ENCODE measurements at places on chromosomes 2 and 18. TPM values are rescaled to one million over a fixed set of nuclear protein-coding genes. Genes with fewer than 3 reads are reported as not detected.

GRCh38 chr18:9792565-9793245 is 84.6 kb downstream of the RAB31 start:
- DNase-seq: peak; percentile 24

DNA sequence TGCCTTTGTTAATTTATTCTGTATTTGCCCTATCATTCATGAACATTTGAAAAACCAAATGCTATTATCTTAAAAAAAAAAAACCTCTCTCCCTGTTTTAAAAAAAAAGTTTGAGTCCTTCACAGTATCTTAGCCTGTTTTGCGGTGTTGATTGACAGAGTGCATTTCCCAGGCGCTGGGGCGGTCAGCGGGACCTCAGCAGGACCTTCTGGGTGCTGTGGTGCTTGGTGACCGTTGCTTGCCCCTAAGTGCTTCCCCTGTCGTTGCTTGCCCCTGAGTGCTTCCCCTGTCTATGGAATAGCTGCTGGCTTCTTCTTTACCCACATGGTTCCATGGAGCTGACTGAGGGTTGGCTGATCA is 12.1 kb downstream of the ATP6V1C2 start:
- no peak for DNase-seq

Gene DLGAP1
- total RNA-seq: 0.95 TPM

Gene TACR1
- total RNA-seq: 0.34 TPM

DNA sequence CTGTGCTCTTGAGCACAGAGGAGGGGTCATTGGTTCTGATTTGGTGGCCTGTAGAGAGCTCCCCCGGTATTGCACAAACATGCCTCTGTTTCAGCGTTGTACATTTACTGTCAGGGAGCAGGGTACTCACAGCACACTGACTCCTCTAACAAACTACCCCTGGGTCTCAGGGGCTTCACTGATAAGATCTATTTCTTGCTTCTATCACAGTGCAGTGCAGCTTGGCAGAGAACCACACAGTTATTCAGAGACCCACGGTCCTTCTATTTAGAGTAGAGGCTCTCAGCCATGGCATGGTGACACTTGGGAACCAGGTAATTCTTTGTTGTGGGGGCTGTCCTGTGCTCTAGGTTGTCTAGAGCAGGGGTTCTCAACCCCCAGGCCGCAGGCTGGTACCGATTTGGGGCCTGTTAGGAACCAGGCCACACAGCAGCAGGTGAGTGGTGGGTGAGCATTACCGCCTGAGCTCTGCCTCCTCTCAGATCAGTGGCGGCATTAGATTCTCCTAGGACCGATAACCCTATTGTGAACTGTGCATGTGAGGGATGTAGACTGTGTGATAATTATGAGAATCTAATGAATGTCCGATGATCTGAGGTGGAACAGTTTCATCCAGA is 133.4 kb upstream of the MYCN start:
- no peak for DNase-seq

Gene HAUS1
- 16.2 TPM for total RNA-seq

DNA sequence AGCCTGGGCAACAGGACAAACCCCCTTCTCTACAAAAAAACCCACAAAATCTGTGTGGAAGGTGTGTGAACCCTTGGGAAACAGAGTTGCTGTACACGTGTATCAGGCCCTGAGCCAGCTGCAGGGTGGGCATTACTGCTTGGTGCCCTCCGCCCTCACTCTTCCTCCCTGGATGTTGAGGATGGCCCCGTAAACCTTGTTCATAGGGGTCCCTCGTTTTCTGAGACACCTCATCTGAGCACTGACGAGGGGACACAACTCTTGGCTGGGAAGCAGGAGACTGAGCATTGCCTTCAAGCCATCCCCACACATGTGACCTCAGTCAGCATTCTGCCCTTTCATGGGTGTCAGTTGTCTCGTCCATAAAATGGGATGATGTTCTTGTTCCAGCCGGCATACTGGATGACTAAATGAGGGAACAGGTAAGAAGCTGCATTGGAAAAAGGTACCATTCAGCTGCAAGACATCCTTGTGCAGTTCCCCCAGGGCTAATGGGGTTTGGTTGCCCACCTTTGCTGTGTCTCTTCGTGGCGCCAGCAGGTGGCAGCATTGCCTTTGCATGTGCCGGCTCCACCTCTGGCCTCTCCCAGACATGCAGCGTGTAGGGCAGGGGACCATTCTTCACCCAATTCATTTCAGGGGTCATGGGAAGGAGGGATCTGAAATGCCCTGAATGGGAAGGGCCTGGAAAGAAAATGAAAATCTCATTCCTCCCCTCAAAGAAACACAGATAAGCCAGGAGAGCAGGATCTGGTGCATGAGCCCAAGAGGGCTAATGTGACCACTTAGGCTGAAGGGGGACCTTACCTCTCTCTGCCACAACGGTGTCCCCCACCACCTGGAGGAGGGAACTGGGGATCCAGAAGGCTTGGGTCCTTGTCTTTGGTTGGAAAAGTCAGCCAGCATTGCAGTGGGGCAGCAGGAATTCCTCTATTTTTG is 36.4 kb upstream of the HAAO start:
- DNase-seq: peak; percentile 74

Gene CFAP53
- 0.24 TPM for total RNA-seq

- no peak for DNase-seq
Measured at GRCh38 chr2:55719852-55720251, 26.2 kb upstream of the PNPT1 start.

GRCh38 chr2:109124982-109125592 is 3.9 kb upstream of the SH3RF3 start:
- no peak for DNase-seq

DNA sequence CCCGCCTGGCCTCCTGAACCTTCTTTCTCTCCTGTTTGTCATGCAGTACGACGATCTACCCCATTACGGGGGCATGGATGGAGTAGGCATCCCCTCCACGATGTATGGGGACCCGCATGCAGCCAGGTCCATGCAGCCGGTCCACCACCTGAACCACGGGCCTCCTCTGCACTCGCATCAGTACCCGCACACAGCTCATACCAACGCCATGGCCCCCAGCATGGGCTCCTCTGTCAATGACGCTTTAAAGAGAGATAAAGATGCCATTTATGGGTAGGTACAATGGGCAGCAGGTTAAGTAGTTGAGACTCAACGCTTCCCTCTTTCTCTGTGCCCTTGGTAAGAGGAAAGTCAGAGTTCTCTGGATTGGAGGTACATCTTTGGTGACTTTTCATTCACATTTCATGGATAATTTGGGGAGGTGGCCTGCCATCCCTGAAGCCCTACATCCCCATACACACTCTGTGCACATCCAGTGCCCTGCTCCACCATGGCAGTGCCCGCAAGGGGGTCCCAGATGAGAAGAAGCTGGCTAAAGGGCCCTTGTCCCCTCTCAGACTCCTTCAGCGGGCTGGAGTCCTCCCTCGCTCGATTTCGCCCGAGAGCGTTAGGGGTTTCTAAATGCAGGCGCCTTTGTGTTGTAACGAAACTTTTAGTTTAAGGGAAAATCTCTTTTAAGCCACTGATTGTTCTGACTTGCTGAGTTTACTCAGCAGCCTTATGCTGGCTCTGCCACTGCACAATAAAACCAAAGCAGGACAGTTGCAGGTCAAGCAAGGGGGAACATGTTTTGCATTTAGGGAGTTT is 3.0 kb downstream of the MEIS1 start:
- DNase-seq: no peak

Gene THUMPD2
- 7.9 TPM for total RNA-seq

Gene SRD5A2
- not detected for total RNA-seq

Gene KIAA2012
- total RNA-seq: 0.11 TPM

- DNase-seq: peak; percentile 32
Measured at GRCh38 chr2:233544200-233544610, 22.4 kb downstream of the USP40 start.

- DNase-seq: no peak
Measured at GRCh38 chr18:73908323-73908722, 239.3 kb downstream of the FBXO15 start.

GRCh38 chr2:221431477-221431876 is 140.6 kb downstream of the EPHA4 start:
- no peak for DNase-seq

DNA sequence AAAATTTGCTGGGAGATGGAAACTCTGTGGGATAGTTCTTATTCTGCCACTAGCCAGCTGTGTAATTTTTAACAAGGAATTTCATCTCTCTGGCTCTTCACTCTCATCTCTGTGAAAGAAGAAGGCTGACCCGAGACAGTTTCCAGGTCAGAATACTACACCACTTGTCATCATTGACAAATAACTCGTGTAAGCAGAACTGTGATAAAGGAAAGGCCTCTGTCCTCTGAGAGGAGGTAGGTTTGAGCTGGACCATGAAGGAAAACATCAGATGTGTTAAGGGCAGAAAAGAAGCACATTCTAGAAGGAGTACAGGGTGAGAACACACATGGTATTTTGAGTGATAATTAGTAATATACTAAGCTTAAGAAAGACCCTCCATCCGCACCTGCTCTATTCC is 211.4 kb upstream of the DDX18 start:
- no peak for DNase-seq

DNA sequence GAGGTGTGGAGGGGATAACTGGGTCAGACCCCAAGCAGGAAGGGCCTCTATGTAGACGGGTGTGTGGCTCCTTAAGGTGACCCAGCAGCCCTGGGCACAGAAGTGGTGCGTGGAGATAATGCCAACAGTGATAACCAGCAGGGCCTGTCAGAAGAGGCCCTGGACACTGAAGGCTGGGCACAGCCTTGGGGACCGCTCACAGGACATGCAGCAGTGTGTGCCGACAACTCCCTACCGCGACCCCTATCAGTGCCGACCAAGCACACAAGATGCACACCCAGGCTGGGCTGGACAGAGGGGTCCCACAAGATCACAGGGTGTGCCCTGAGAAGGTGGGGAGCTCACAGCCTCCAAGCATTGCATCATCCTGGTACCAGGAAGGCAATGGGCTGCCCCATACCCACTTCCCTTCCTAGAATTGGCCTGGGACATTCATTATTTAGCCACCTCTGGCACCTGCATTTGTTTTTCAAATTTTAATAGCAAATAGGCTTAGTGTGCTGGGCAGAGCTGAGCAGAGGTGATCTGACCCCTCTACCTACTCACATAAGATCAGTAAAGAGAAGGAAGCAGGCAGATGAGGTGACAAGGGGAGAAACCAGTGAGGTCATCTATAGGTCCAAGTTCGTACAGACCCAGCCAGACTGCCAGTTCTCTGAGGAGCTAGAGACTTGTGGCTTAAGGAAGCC is 55.2 kb downstream of the BCL11A start:
- no peak for DNase-seq

GRCh38 chr2:189233527-189233926 is 54.0 kb upstream of the COL5A2 start:
- no peak for DNase-seq

Gene SCYGR2
- total RNA-seq: not detected

GRCh38 chr18:49898421-49898820 is 85.1 kb upstream of the ACAA2 start:
- DNase-seq: peak; percentile 68

DNA sequence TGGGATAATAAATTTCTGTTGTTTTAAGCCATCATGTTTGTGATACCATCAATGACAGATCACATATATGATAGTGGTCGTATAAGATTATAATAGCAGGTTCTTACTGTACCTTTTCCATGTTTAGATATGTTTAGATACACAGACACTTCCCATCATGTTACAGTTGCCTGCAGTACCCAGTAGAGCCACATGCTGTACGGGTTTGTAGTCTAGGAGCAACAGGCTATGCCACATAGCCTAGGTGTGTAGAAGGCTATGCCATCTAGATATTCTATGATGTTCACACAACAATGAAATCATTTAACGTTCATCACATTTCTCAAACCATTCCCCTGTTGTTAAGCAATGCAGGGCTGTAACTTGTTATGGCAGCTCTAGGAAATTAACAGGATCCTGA is 132.9 kb upstream of the SH3BP4 start:
- DNase-seq: no peak

DNA sequence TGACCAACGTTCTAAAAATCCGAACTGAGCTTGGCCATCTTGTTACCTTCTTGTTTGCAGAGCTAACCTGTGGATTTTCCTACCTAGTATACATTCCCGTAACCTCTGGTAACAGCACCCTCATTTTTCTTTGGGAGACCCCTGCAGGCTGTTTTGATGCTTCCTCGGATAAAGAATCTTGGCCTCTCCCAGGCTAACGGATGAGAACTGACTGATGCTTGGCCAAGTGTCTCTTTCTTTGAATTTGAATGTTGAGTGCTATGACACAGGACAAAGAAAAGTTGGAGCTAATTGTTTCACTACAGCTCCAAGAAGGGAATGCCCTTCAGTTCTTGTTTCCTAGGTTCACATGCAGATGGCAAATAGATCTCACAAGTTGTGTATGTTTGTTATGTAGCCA is 19.3 kb upstream of the CAVIN2 start:
- no peak for DNase-seq

GRCh38 chr18:48743886-48744285 is 205.1 kb downstream of the CTIF start:
- no peak for DNase-seq

DNA sequence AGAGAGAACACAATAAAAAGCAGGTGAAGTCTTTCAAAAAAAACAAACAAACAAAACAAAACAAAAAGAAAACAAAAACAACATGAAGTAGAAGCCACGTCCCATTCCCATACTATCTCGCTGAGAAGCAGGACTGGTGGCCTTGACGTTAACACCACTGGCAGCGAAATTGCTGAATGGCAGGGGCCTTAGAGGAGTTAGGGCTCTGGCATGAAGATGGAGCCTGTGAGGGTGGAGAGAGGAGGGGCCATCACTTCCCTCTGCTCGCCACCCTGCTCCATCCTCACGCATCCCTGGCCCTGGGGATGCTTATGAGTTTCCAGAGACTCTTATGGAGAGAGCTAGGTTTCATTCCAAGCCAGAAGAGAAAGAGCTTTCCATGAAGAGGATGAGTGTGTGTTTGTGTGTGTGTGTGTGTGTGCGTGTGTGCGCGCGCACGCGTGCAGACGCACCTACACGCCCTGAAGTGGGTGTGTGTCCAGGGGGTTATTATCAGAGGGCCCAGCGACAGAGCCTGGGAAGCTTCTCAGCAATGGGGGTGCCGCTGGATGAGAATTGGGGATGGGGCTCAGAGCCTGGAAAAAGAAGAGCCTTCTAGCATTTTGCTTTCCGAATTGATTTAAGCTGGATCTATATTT is 20.4 kb upstream of the IMPA2 start:
- DNase-seq: no peak

Gene CHN1
- total RNA-seq: 2.3 TPM

DNA sequence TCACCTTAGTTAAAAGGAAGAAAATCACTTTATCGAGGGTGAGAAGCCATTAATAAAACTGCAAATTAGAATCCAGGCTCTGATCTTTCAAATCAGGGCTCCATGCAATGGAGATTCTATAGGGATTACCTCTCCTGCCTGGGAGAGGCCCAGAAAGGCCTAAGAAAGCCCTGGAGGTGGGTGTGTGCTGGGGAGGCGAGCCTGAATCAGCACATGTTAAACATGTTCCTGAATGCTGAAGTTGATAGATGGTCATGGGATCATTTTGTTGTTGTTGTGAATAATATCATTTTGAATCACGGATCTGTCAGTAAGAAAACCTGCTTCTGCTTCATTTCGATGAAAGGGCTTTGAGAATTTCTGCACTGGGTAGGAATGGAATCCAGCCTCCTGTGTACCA is 254.3 kb downstream of the ACKR3 start:
- no peak for DNase-seq

- DNase-seq: no peak
Measured at GRCh38 chr18:73594749-73595148, 552.9 kb downstream of the FBXO15 start.

Gene ACMSD
- total RNA-seq: not detected

Gene NOL4
- total RNA-seq: 1.3 TPM

GRCh38 chr2:127654084-127654837 is 8.3 kb downstream of the GPR17 start:
- DNase-seq: no peak

GRCh38 chr2:60603533-60604190 is 50.2 kb upstream of the BCL11A start:
- no peak for DNase-seq

Gene EEF1B2
- total RNA-seq: 460 TPM

Gene ERMN
- total RNA-seq: not detected

Data from left colon (tissue), 2 donors.